ENCODE measurements at places on chromosomes 7 and 10.

GRCh38 chr10:50416881-50417280 is 165.6 kb upstream of the ASAH2 start:
- no peak for DNase-seq

GRCh38 chr7:78134774-78135173 is 336.2 kb downstream of the PHTF2 start:
- no peak for DNase-seq

DNA sequence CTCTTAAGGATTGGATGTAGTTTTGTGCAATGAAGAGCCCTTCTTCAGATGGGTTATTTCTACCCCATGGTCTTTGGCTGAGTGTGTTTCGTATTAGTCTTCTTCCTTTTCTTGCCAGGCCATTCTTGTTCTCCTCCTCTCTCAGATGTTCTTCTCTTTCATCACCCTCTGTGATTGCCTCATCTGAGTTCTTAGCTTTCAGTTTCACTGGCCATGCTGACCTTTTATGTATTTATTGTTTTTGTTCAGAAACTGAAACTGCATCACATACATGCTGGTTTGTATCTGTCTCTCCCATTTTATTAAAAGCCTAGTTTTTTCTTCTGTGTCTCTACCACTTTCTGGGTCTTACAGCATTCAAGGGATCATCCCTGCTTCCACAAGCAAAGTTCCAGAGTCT is 21.7 kb upstream of the PCGF5 start:
- DNase-seq = peak; percentile 93

GRCh38 chr7:158559356-158559755 is 28.3 kb downstream of the PTPRN2 start:
- no peak for DNase-seq

DNA sequence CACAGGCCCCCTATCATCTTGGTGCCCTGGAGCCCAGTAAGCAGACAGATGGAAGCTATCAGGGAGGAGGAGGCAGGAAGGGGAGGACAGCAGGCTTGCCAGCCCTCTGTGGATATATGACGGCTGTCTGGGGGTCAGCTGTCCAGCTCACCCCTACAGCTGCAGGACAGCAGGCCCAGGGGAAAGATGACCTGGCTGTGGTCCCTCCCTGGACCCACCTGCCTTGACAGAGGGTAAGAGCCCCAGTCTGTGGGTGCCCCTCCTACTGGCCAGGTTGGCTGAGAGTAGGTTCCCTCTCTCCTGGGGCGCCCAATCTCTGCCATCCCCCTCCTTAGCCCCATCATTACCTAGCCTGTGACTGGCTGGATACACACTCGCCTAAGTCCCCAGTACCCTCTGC is 62.5 kb downstream of the C10orf143 start:
- no peak for DNase-seq

DNA sequence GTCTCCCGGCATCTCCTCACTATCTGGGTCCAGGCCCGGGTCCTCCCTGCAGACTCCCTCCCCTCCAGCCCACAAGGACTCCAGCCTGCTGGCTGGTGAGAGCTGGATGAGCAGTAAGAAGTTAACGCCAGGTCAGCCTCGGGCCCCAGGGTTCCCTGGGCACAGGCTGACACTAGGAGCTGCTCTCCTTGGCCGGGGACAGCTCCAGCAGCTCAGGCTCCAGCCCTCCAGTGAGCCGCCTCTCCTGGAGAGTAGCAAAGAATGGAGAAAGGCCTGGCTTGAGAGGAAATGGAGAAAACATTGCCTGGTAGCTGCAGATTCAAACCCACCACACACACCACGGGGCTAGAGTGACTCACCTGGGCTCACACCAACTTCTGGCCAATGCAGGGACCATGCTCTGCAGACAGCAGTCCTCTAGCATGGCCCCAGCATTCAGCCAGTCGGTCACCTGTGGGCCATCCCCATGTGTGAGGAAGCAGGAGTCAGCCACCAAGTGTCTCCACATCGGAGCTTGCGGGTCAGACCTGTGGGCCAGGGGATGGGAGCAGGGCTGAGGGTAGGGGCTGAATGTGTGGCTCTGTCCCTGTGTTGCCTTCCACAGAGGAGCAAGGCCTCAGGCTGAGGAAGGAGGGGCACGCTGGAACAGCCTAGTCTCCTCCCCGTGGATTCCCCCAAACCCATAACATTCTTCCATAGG is 6.5 kb downstream of the SAP25 start:
- DNase-seq = no peak

DNA sequence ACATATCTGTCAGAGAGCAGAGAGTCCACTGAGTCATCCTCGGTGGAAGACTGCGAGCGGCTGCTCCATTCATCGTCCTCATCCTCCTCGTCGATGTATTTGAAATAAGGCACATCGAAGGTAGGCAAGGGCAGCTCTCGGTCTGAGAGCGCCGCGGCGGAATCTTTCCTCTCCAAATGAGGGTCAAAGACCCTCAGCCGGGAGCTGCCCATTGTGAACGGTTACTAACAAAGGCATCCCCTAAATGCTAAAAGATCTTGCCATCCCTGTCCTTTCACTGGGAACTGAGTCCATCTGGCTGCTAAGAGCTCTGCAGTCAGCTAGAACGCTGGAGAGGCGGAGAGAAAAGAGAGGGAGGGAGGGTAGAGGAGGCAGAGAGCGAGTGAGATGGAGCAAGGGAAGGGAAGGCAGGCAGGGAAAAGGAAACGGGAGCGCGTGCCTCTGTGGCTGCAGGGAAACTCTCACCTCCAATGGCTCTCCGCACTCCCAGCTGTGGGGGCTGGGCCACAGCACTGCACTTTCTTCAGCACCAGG is 163.4 kb downstream of the RAPGEF5 start:
- DNase-seq = peak; percentile 51

DNA sequence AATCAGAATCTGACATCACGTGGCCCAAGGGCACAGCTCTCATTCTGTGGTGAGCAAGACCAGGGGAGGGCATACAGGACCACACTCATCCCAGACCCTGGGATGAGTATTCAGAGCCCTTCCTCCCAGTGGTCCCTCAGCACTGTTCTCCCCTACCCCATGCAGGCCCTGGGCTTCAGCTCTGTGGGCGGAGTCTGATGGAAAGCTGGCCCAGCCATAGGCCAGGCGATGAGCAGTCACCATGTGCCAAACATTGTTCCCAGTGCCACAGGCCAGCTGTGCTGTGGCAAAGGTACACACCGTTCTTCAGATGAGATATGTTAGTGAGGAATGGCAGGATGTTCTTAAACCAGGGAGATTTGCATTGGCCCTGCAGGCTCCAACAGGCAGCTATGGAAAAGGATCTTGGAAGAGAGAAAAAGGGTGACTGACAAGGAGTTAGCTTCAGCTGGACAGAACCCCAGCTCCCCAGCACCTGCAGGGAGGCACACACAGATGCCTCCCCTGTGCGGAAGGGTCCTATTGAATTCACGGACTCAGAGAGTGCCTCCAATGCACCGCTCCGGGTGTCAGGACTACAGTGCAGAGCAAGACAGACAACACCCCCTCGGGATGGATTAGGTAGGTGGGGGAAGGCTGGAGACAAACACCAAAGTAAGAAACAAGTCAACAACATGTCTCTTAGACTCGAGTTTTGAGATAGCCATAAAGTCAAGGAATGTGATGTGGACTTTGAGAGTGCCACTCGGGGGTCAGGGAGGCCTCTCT is 596.0 kb upstream of the MGMT start:
- no peak for DNase-seq

GRCh38 chr7:132769280-132769679 is 193.0 kb upstream of the PLXNA4 start:
- DNase-seq = no peak

GRCh38 chr10:24097751-24098207 is 111.2 kb upstream of the KIAA1217 start:
- DNase-seq = no peak

DNA sequence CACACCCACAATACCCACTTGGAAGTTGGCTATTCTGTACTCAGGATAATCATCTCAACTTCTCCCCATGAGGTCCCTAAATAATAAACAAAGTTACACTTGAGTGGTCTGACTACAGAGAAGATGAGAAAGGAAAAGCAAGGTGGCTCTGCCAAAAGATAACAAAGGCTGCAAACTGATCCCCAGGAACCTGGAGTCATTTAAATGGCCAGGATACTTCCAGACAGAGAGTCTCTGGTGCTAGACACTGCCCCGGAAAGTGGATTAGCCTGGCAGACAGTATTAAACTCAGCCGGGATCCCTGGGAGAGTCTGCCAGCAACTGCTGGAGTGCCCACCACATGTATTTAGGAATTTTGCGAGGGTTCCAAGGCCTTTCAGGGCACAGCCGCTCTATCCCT is 93.7 kb downstream of the DGKI start:
- no peak for DNase-seq

GRCh38 chr10:15472008-15472407 is 100.9 kb upstream of the FAM171A1 start:
- peak; percentile 28 for DNase-seq

- DNase-seq = no peak
Observed at GRCh38 chr10:101062232-101063049, 652 bp downstream of the KAZALD1 start.

GRCh38 chr7:93025389-93025788 is 92.4 kb downstream of the SAMD9 start:
- no peak for DNase-seq

GRCh38 chr7:11592699-11593098 is 239.3 kb downstream of the THSD7A start:
- no peak for DNase-seq

- peak; percentile 89 for DNase-seq
Observed at GRCh38 chr10:47374611-47375536, 9.2 kb downstream of the ZNF488 start.

GRCh38 chr10:132606536-132607316 is 69.1 kb downstream of the INPP5A start:
- no peak for DNase-seq

DNA sequence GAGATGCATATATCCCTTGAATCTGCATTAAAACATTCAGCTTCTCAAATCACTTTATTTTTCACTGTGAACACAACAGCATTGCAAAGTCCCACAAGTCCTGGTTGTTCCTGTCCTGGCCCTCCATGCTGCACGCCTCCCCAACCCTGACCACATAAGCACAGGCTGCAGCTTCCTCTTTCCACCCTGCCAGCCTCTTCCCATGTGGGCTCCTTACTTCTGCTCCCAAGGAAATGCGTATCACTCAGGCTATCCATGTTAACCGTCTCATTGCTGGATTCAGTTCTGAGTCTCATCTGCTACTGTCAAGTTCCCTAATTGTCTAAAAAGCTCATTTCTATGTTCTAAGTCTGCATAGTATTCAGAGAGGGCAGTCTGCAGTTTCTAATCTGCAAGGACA is 89.7 kb upstream of the ZPBP start:
- DNase-seq = no peak

- DNase-seq = no peak
Observed at GRCh38 chr7:110947408-110947807, 143.5 kb upstream of the LRRN3 start.

- DNase-seq = peak; percentile 34
Observed at GRCh38 chr10:79185067-79185774, 116.5 kb downstream of the ZMIZ1 start.
